ENCODE measurements at places on chromosomes 5 and 9.

GRCh38 chr5:18702821-18703220 is 1068.6 kb downstream of the TAF11L14 start:
- DNase-seq, result no peak

- no peak for DNase-seq
These were observed 176.6 kb downstream of the ZNF462 start for GRCh38 chr9:107039542-107039941.

DNA sequence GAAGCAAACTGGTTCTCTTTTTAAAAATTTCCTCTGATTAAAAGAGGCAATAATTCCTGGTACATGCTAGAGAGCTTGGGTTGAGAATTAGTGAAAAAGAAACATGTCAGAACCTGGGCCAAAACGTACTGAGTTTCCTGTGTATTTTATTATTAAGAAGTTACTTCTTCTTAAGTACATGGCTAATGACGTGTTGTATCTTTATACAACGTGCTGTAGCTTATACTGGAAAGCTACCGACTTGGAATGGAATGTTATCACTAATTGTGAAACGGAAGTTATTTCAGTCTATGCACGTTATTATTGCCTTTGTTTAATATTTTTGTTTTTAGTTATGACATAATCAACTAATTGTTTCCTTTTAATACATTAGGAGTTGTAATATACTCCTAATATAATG is 43.1 kb downstream of the ZNF366 start:
- DNase-seq, result no peak

DNA sequence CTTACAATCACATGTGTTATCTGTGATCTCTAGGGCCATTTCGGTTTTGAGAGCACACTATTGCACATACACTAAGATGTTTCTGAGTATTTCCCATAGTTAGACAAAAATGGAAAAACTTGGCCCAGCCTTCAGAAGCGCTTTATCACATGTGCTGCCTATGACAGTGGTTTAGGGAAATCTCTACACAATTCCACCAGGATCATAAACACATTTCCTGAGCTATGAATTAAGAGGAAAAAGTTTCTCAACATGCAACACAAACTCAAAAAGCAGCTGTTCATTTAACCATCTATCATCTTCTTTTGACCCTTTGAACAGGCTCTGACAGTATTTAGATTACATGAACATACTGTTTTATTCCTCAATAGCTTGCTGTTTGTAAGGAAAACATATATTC is 15.1 kb downstream of the FGF1 start:
- DNase-seq, result peak; percentile 79

- DNase-seq, result no peak
These were observed 36.2 kb upstream of the REEP2 start for GRCh38 chr5:138402640-138403039.

GRCh38 chr9:108939975-108940374 is 5.8 kb downstream of the ABITRAM start:
- no peak for DNase-seq

DNA sequence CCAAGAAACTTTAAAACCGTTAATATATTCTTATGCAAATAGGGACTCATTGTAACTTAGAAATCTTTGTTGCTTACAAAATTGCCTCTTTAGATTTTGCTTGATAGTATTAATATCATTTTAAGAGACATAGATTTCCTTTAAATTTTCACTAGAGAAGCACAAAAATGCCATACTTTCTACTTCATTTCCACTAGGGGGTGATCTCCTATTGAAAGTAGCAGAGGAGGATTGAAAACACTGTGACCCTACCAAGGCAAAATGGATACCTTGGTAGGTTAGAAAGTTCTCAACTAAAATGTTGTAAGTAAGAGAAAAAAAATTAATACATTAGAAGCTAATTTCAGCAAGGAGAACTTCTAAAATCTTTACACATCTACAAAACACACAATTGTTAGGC is 204.9 kb downstream of the CHSY3 start:
- peak; percentile 34 for DNase-seq

- no peak for DNase-seq
These were observed 36.6 kb upstream of the VCAN start for GRCh38 chr5:83434946-83435345.

DNA sequence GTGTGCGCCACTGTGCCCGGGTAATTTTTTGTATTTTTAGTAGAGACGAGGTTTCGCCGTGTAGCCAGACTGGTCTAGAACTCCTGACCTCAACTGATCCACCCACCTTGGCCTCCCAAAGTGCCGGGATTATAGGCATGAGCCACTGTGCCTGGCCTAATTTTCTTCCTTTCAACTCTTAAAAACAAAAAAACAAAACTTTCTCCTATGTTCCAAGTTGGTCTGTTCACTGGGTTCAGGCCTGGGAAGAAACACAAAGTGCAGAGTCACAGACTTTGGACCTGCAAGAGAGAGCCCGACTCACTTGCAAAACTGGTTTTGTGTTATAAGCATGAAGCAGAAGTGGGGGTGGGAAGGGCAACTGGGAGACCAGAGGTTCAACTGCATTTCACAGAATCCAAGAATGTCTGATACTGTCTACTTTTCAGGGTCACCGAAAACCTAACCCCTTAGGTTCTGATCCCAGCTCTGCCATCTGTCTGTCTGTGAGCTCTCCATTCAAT is 5.2 kb upstream of the HDHD3 start:
- peak; percentile 55 for DNase-seq

- no peak for DNase-seq
These were observed 1.9 kb downstream of the IRX2 start for GRCh38 chr5:2749514-2750025.

DNA sequence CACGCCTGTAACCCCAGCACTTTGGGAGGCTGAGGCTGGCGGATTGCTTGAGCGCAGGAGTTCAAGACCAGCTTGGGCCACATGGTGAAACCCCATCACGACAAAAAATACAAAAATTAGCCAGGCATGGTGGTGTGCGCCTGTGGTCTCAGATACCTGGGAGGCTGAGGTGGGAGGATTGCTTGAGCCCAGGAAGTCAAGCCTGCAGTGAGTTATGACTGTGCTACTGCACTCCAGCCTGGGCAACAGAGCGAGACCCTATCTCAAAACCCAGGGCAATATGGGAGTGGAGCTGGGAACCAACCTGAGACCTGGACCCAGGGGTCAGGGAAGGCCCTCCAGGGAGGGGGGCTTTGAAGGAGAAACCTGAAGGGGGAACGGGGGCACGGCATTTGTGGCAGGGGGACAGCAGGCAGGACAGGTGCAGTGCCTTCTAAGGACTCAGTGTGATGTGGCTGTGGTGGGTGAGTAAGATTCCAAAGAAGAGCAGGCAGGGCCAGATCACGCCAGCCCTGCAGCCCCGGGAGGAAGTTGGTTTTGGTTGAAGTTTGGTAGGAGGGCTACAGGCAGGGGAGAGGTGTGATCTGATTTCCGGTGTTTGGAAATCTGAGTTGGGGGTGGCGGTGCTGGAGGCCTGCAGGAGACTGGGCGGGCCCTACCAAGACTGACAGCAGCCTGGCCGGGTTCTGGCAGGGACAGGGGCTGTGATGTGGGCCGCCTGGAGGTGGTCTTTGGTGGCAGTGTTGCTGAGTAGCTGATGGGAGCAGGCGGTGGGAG is 46.2 kb downstream of the NTNG2 start:
- DNase-seq, result no peak

- no peak for DNase-seq
These were observed 102.2 kb downstream of the APTX start for GRCh38 chr9:32899181-32899580.

- no peak for DNase-seq
These were observed 23.4 kb downstream of the UBLCP1 start for GRCh38 chr5:159286420-159287035.

GRCh38 chr9:21056931-21057330 is 20.8 kb downstream of the IFNB1 start:
- no peak for DNase-seq

All from lung (tissue), 17 donors.